Activated CD4-positive, alpha-beta T cell treated with anti-CD3 and anti-CD28 coated beads, Interleukin-2, amount 10 ng/mL, durations not matched to agents 7 days and 5 days (primary cell): ENCODE measurements at places on chromosomes 7 and 10.

- peak; percentile 3 for DNase-seq
Observed at GRCh38 chr10:3756360-3756740, 28.7 kb downstream of the KLF6 start.

- no peak for DNase-seq
Observed at GRCh38 chr10:88401671-88402347, 181.3 kb downstream of the RNLS start.

GRCh38 chr7:102436118-102436517 lies 2.7 kb downstream of the ORAI2 start:
- DNase-seq: no peak

- no peak for DNase-seq
Observed at GRCh38 chr7:31074120-31074383, 21.9 kb downstream of the ADCYAP1R1 start.
